ENCODE measurements at places on chromosomes 2 and 18. TPM values are rescaled to one million over a fixed set of nuclear protein-coding genes. Genes with fewer than 3 reads are reported as not detected.

ARID5A gene
- total RNA-seq, result 231 TPM

NEMP2 gene
- total RNA-seq, result 3.2 TPM

FLACC1 gene
- 11.1 TPM for total RNA-seq

DNA sequence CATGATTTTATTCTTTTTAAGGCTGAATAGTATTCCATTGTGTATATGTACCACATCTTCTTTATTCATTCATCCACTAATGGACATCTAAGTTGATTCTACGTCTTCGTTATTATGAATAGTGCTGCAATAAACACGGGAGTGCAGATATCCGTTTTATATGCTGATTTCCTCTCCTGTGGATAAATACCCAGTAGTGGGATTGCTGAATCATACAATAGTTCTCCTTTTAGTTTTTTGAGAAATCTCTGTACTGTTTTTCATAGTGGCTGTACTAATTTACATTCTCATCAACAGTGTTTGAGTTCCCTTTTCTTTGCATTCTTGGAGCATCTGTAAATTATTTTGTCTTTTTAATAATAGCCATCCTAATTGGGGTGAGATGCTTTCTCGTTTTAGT, 114.5 kb downstream of the RGPD3 start:
- H3K36me3 ChIP-seq, result no peaks in the 10 kb centered on the region
- no peaks in the 10 kb centered on the region for H3K4me1 ChIP-seq
- H3K4me3 ChIP-seq, result no peak overlapping the region
- H3K27ac ChIP-seq, result no peak overlapping the region
- no peak for DNase-seq

GRCh38 chr2:216017365-216017764, 4.0 kb upstream of the MREG start:
- H3K4me3 ChIP-seq, result no peak overlapping the region
- no peak overlapping the region for H3K27ac ChIP-seq
- no peaks in the 10 kb centered on the region for H3K36me3 ChIP-seq

DNA sequence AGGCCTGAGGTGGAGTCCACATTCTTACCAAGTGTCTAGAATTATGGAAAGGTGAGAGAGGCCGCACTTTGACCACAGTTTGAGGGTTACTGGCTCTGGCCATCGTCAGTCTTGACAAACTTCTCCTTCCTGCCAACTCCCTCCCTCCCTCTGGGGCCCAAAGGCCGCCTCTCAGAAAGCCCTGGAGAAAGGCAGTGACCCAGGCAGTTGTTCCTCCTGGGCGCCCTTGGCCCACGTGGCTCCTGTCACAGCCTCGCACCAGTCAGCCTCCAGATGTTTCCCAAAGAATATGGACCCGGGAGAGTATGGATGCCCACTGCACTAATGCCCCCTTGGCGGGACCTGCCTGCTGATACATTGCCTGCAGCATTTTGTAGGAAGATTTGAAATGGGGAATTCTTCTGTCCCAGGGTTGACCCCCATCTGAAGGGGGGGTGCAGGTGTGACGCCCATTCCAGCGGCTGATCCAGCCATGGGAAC, 61.7 kb downstream of the ASB1 start:
- H3K36me3 ChIP-seq, result no peaks in the 10 kb centered on the region
- no peak overlapping the region for H3K4me3 ChIP-seq

DNA sequence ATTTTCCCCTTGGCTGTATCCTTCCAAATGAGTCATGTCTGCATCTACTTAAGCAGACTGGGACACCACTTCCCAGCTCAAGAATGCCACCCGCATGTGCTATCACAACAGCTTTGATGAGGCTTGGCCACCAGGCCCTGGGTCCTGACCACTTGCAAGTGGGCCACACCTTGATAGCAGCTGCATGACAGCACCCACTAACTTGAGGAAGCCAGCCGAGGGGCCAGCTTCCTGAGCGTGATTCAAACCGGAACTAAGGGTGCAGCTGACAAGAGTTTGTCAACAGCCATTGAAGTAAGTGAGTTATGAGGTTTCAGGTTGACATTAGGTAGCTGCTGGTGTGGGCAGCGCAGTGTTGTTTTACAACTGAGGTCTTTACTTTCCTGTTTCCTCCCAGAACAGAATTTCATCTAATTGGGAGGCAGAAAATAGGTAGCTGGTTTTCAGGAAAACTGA, 54.4 kb downstream of the EPHA4 start:
- no peak overlapping the region for H3K27ac ChIP-seq
- no peaks in the 10 kb centered on the region for H3K27me3 ChIP-seq
- DNase-seq, result no peak

DNA sequence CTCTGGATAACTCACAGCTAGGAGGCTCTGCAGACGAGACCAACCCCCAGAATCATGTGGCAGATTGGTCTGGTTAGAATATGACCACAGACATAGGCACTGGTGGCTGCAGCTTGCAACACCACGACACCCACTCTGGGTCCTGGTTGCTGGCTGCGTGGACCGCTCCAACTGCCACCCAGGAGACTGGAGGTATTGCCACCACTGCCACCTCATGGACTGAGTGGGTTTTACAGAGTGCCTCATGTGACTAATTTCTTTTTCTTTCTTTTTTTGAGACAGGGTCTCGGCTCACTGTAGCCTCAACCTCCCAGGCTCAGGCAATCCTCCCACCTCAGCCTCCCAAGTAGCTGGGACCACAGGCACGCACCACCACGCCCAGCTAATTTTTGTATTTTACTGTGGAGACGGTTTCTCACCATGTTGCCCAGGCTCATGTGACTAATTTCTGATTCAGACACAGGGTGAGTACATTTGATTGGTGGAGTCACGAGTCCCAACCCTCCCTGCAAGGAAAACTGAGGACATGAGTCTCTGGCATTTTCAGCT, 29.9 kb upstream of the NT5DC4 start:
- no peaks in the 10 kb centered on the region for H3K27me3 ChIP-seq
- H3K4me1 ChIP-seq, result no peaks in the 10 kb centered on the region
- H3K27ac ChIP-seq, result no peak overlapping the region
- H3K36me3 ChIP-seq, result no peaks in the 10 kb centered on the region
- no peak for DNase-seq
- peak overlapping the region; percentile 55 for H3K4me3 ChIP-seq

GRCh38 chr2:127420039-127420864, 2.0 kb downstream of the PROC start:
- peaks cover 39% of the 10 kb centered on the region for H3K4me1 ChIP-seq
- no peak overlapping the region for H3K27ac ChIP-seq
- H3K4me3 ChIP-seq, result no peak overlapping the region
- H3K36me3 ChIP-seq, result no peaks in the 10 kb centered on the region
- DNase-seq, result no peak

GRCh38 chr2:5937321-5937720, 245.1 kb downstream of the SOX11 start:
- DNase-seq, result no peak
- no peaks in the 10 kb centered on the region for H3K27me3 ChIP-seq
- H3K36me3 ChIP-seq, result no peaks in the 10 kb centered on the region
- no peak overlapping the region for H3K27ac ChIP-seq
- no peak overlapping the region for H3K4me3 ChIP-seq

DNA sequence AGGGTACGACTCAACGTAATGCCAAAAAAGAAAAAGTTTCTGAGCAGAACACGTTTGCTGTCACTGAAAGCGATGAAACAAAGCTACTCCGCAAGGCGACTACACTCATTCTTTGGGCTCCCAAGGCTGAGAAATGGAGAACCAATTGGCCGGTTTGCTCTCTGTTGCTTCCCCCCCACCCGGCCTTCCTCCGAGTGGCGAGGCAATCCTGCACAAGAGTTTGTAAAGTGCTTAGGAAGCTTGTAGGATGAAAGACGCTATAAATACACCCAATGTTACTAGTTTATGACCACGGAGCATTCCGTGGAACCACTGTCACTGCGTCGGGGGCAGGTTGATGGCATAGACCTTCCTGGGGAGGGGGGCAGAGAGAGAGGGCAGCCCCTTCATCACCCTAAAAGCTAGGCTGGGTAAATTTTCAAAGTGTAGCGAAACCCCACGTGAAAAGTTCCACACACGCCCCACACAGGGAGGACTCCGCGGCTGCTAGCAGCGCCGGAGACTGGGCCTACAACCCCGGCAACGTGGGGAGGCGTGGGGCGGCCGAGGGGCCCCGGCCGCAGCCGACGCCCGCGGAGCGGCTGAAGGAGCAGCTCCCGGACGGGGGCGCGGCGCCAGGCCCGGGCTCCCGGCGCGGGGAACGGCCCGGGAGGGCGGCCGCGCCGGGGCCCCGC, 915 bp downstream of the CUL3 start:
- peak overlapping the region; percentile 74 for H3K4me3 ChIP-seq
- no peak for DNase-seq
- no peaks in the 10 kb centered on the region for H3K27me3 ChIP-seq
- no peaks in the 10 kb centered on the region for H3K36me3 ChIP-seq
- peak overlapping the region; percentile 29 for H3K27ac ChIP-seq
- peaks cover 30% of the 10 kb centered on the region for H3K4me1 ChIP-seq

DNA sequence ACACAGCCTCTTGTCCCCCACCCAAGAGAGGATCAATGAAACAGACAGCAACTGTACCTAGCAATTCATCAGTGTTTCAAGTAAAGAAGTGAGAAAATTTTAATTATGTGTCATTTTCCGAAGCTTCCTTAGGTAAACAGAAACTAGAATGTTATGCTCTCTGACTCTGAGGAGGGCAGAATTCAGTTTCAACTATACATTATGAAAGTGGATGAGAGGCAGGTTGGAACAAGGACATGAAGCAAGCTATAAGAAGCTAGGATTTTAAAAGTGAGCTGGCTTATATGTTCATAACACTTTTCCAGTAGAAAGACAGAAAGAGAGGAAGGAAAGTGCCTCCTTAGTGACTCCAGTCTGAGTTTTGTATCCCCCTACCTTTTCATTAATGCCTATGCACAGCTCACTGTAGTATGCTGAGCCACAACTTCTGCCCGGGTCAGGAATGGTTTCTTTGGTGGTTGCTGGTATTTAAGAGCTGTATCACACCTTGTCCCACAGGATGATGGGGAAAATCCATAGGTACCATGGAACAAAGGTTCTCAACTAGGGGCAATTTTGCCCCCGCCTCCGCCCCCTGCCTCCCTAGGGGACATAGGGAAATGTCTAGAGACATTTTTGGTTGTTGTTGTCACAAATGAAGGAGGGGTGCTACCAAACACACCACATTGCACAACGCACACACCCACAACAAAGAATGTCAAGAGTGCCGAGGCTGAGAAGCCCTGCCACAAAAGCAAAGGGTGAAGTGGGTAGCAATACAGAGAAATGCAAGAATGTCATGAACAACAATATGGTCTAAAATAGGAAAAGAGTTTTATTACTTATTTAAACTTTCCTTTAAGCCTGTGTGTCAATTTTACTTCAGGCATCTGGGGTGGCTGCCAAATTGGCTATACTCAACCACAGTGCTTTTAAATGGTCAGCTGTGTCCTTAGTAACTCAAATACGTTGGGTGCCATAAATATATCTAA, 161.0 kb upstream of the ZFP36L2 start:
- no peaks in the 10 kb centered on the region for H3K36me3 ChIP-seq
- H3K4me1 ChIP-seq, result peaks cover 41% of the 10 kb centered on the region
- no peaks in the 10 kb centered on the region for H3K27me3 ChIP-seq
- DNase-seq, result no peak
- H3K4me3 ChIP-seq, result no peak overlapping the region

DNA sequence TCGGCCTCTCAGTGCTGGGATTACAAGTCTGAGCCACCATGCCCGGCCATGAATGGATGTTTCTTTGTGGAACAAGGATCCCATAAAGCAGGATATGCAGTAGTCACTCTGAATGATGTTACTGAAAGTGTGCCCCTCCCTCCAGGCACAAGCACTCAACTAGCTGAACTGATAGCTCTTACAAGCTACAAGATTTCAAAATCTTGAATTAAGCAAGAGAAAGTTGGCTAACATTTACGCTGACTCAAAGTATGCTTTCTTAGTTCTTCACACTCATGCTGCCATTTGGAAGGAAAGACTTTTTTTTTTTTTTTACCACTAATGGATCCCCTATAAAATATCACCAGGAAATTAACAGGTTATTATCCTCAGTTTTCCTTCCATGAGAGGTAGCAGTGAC, 549.0 kb upstream of the PKDCC start:
- H3K27me3 ChIP-seq, result no peaks in the 10 kb centered on the region
- H3K4me1 ChIP-seq, result no peaks in the 10 kb centered on the region
- no peaks in the 10 kb centered on the region for H3K36me3 ChIP-seq
- no peak overlapping the region for H3K27ac ChIP-seq
- no peak overlapping the region for H3K4me3 ChIP-seq
- DNase-seq, result no peak

GRCh38 chr2:167940346-167940725, 307.1 kb downstream of the STK39 start:
- H3K4me1 ChIP-seq, result no peaks in the 10 kb centered on the region
- no peaks in the 10 kb centered on the region for H3K27me3 ChIP-seq
- H3K36me3 ChIP-seq, result no peaks in the 10 kb centered on the region
- H3K27ac ChIP-seq, result no peak overlapping the region
- no peak for DNase-seq

DNA sequence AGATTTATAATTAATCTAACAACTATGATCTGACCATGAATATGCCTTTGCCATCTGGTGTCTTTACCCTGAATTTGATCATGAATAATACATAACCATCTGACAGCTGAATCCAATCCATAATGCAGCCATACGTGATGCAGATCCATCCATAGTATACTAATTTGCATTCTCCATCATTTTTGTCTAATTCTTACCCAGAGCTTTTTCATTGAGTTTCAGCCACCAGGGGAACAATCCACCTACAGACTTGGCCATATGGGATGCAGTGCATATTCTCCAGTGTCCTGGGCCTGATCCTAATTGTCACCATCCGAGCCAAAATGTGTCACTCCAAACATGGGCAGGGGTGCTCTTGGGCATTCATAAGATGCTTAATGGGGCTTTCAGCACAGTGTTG, 227.2 kb upstream of the CRIM1 start:
- no peak overlapping the region for H3K4me3 ChIP-seq
- no peaks in the 10 kb centered on the region for H3K36me3 ChIP-seq
- no peaks in the 10 kb centered on the region for H3K4me1 ChIP-seq
- no peak for DNase-seq
- no peaks in the 10 kb centered on the region for H3K27me3 ChIP-seq

GRCh38 chr2:208671886-208672680, 265.5 kb downstream of the PTH2R start:
- no peaks in the 10 kb centered on the region for H3K36me3 ChIP-seq
- H3K27me3 ChIP-seq, result no peaks in the 10 kb centered on the region
- DNase-seq, result no peak
- no peak overlapping the region for H3K4me3 ChIP-seq
- no peaks in the 10 kb centered on the region for H3K4me1 ChIP-seq

- H3K36me3 ChIP-seq, result no peaks in the 10 kb centered on the region
- H3K4me1 ChIP-seq, result no peaks in the 10 kb centered on the region
- no peak for DNase-seq
- no peaks in the 10 kb centered on the region for H3K27me3 ChIP-seq
- no peak overlapping the region for H3K27ac ChIP-seq
These were observed 91.1 kb upstream of the ARHGAP28 start for GRCh38 chr18:6638447-6638846.

DNA sequence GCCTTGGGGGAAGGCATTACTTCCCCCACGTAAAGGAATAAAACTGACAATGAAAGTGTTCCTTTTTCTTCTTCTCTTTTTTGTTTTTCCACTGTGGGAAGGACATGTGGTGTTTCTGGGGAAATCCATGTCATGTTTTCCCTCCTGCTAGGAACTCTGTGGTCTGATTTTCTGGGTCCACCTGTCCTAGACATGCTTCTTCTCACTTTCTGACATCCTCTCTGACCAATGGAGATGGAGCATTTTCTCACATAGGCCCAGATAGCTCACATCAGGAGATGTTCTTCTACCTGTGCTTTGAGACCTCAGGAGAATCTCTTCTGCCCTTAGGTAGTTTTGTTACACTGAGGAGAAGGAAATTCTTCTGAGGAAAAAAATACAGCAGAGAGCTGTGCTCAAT, 252.0 kb upstream of the SIX3 start:
- DNase-seq, result no peak
- no peaks in the 10 kb centered on the region for H3K36me3 ChIP-seq
- H3K4me1 ChIP-seq, result no peaks in the 10 kb centered on the region
- no peak overlapping the region for H3K27ac ChIP-seq
- no peak overlapping the region for H3K4me3 ChIP-seq

Measured in thoracic aorta (tissue), 2 donors.